WTC11 (cell line): ENCODE measurements at places on chromosomes 6 and 20.
A peak's percentile ranks its signal among the peaks of the same experiment; 100 is the strongest.

GRCh38 chr6:90369024-90369519 lies 72.4 kb upstream of the BACH2 start:
- H3K4me3 ChIP-seq = no peak overlapping the region
- no peak for DNase-seq
- no peaks in the 10 kb centered on the region for H3K27me3 ChIP-seq
- H3K36me3 ChIP-seq = no peaks in the 10 kb centered on the region

- no peak overlapping the region for H3K4me3 ChIP-seq
- H3K27ac ChIP-seq = no peak overlapping the region
- 0 out of 2 replicates have a peak, but pooled peaks cover under 1% of the 10 kb centered on the region for H3K36me3 ChIP-seq
Measured at GRCh38 chr6:167547751-167548150, 222.9 kb downstream of the TTLL2 start.

DNA sequence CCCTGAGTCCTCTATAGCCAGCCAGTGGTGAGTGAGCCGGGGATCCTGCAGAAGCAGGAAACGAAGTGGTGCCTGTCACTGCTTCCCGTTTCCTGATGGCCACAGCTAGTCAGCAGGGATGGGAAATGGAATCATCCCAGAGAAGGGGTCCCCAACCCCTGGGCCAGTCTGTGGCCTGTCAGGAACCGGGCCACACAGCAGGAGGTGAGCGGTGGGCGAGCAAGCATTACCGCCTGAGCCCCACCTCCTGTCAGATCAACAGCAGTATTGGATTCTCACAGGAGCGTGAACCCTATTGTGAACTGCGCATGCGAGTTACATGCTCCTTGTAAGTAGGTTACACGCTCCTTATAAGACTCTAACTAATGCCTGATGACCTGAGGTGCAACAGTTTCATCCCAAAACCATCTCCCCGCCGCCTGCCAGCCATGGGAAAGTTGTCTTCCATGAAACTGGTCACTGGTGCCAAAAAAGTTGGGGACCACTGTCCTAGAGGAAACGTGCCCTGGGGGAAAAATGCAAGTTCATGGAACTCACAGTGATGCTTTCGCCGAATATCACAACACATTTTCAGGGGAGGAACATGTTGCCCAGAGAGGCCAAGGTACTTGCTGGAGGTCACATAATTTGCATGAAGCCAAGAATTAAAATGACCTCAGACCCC lies 113.8 kb downstream of the JPH2 start:
- no peaks in the 10 kb centered on the region for H3K36me3 ChIP-seq
- H3K4me3 ChIP-seq = no peak overlapping the region
- H3K27ac ChIP-seq = peak overlapping the region; percentile 20; the same call in 1 of the 2 replicates
- no peaks in the 10 kb centered on the region; the same call in 1 of the 2 replicates for H3K27me3 ChIP-seq

GRCh38 chr20:62765021-62765420 lies 31.3 kb upstream of the MRGBP start:
- no peak overlapping the region for H3K27ac ChIP-seq
- H3K36me3 ChIP-seq = no peaks in the 10 kb centered on the region
- H3K4me1 ChIP-seq = peaks cover 2% of the 10 kb centered on the region; the same call in 1 of the 2 replicates
- H3K4me3 ChIP-seq = no peak overlapping the region

DNA sequence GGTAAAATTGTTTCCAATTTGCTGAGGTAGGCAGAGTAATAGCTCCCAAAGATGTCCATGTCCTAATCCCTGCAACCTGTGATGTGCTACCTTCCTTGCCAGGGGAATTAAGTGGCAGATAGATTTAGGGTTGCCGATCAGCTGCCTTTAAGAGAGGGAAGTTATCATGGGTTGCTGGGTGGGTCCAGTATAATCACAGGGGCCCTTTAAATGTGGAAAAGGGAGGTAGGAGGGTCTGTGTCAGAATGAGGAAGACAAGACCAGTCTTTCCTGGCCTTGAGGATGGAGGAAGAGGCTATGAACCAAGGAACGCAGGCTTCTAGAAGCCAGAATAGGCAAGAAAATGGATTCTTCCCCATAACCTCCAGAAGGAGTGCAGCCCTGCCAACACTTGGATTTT lies 50.7 kb downstream of the CTCFL start:
- H3K27ac ChIP-seq = no peak overlapping the region
- peaks cover 36% of the 10 kb centered on the region for H3K4me1 ChIP-seq
- H3K27me3 ChIP-seq = peaks cover 13% of the 10 kb centered on the region
- H3K36me3 ChIP-seq = no peaks in the 10 kb centered on the region
- no peak for DNase-seq

DNA sequence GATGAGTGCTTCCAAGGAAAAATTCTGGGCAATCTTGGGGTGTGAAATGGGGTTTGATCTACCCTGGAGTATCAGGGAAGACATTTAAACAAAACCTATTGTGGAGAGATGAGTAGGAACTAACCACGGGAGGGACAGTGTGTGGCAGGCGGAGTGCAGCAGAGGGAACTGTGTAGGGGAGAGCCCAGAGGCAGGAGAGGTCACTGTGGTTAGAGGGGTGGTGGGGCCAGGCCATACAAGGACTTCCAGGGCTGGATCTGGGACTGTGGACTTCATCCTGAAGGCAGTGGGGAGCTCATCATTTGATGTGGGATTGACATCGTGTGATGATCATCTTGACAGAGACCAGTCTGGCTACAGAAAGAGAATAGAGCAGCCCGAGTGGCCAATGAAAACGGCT lies 89.0 kb downstream of the TOX2 start:
- no peaks in the 10 kb centered on the region for H3K4me1 ChIP-seq
- H3K27me3 ChIP-seq = no peaks in the 10 kb centered on the region; the same call in 1 of the 2 replicates
- no peak for DNase-seq
- H3K36me3 ChIP-seq = no peaks in the 10 kb centered on the region
- no peak overlapping the region for H3K27ac ChIP-seq

DNA sequence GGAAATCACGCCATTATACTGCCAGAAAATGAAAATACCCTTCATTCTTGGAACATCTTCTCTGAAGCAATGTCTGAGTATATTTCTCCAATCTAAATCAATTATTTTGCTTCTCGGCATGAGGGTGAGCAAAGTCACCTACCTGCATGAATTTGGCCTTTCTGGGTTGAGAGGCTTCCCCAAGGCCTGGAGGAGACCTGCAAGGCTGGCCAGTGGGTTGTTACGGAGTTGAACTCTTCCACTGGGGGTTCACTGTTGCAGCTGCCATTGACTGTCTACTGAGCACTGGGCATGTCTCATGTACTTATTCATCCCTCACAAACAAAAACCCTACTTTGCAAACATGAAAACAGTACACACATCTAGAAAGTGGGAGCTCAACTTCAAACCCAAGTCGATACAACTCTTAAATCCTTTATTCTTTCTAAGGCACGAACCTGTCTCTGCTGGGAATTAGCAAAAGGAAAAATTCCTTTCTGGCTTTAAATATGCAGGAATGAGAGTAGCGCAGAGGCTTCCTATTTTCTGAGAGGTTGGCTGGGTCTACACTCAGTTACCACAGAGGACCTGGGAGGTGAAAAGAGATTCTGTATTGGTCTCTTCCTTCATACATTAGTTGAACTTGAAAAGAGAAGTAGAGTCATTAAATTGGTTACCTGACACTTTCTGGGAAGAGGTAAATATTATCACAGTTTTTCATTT lies 87.6 kb upstream of the SGK1 start:
- H3K36me3 ChIP-seq = no peaks in the 10 kb centered on the region
- H3K4me1 ChIP-seq = peaks cover 28% of the 10 kb centered on the region
- no peak for DNase-seq
- peak overlapping the region; percentile 7; the same call in 1 of the 2 replicates for H3K4me3 ChIP-seq
- no peaks in the 10 kb centered on the region for H3K27me3 ChIP-seq
- H3K27ac ChIP-seq = peak overlapping the region; percentile 95

- no peak overlapping the region for H3K27ac ChIP-seq
- DNase-seq = no peak
- no peak overlapping the region for H3K4me3 ChIP-seq
- H3K4me1 ChIP-seq = no peaks in the 10 kb centered on the region
- H3K36me3 ChIP-seq = peaks cover 68% of the 10 kb centered on the region
- H3K27me3 ChIP-seq = peaks cover 10% of the 10 kb centered on the region; the same call in 1 of the 2 replicates
Measured at GRCh38 chr20:55500130-55500529, 505.2 kb downstream of the CBLN4 start.

DNA sequence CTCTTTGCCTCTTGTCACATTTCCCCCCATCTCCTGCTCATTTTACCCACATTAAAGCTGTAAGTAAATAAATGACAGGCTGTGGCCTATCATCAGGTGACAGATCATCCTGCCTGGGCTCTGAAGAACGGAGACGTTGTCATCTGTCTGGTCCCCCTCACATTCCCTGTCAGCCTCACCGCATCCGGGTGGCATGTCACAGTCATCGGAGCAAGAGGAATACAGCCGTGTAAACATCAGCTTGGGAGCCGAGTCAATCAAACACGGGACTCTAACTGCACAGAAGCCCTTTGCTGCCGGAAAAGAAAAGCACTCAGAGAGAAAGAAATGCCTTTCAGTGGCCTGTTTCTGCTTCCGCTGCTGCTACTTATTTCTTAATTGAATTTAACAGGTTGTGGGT lies 371.9 kb upstream of the ID4 start:
- H3K27me3 ChIP-seq = no peaks in the 10 kb centered on the region
- H3K27ac ChIP-seq = no peak overlapping the region; the same call in 1 of the 2 replicates
- H3K4me3 ChIP-seq = no peak overlapping the region
- H3K4me1 ChIP-seq = no peaks in the 10 kb centered on the region

GRCh38 chr6:121260651-121261102 lies 73.6 kb downstream of the TBC1D32 start:
- no peaks in the 10 kb centered on the region for H3K4me1 ChIP-seq
- no peak overlapping the region for H3K27ac ChIP-seq
- H3K4me3 ChIP-seq = no peak overlapping the region
- no peaks in the 10 kb centered on the region for H3K27me3 ChIP-seq
- DNase-seq = no peak

- no peak overlapping the region for H3K27ac ChIP-seq
- no peaks in the 10 kb centered on the region for H3K27me3 ChIP-seq
- no peak overlapping the region for H3K4me3 ChIP-seq
- H3K4me1 ChIP-seq = no peaks in the 10 kb centered on the region
- no peak for DNase-seq
- H3K36me3 ChIP-seq = no peaks in the 10 kb centered on the region
Measured at GRCh38 chr20:54088430-54088829, 18.0 kb upstream of the BCAS1 start.

GRCh38 chr20:7695051-7695495 lies 245.2 kb downstream of the HAO1 start:
- H3K4me1 ChIP-seq = no peaks in the 10 kb centered on the region
- H3K4me3 ChIP-seq = no peak overlapping the region
- H3K27me3 ChIP-seq = no peaks in the 10 kb centered on the region
- no peak for DNase-seq
- no peak overlapping the region for H3K27ac ChIP-seq
- no peaks in the 10 kb centered on the region for H3K36me3 ChIP-seq

GRCh38 chr20:19161336-19161735 lies 51.1 kb upstream of the SLC24A3 start:
- H3K27me3 ChIP-seq = peaks cover 11% of the 10 kb centered on the region
- H3K36me3 ChIP-seq = no peaks in the 10 kb centered on the region
- H3K4me1 ChIP-seq = no peaks in the 10 kb centered on the region
- no peak for DNase-seq
- no peak overlapping the region for H3K4me3 ChIP-seq

DNA sequence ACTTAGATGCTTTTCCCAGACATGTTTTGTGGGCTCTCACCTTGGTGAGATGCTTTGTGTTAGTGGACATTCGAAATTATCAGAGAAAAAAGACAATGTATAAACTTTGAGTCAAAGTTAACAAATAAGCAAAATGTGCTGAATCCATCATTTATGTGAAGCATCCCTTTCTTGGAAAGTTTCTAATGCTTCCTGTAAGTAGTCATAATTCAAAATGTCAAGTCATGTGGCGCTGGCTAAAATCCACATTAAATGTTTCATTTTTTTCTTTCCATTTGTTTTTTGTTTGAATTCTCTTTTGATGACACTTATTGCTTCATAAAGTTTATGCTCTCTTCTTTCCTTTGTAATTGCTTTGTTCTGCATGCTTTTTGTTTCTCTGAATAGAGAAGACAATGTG lies 107.2 kb upstream of the CENPW start:
- DNase-seq = no peak
- H3K4me3 ChIP-seq = no peak overlapping the region
- H3K4me1 ChIP-seq = peaks cover 6% of the 10 kb centered on the region

GRCh38 chr6:86192123-86192522 lies 549.4 kb upstream of the SYNCRIP start:
- H3K4me3 ChIP-seq = no peak overlapping the region
- H3K4me1 ChIP-seq = peaks cover 17% of the 10 kb centered on the region
- H3K27me3 ChIP-seq = no peaks in the 10 kb centered on the region
- H3K27ac ChIP-seq = no peak overlapping the region

DNA sequence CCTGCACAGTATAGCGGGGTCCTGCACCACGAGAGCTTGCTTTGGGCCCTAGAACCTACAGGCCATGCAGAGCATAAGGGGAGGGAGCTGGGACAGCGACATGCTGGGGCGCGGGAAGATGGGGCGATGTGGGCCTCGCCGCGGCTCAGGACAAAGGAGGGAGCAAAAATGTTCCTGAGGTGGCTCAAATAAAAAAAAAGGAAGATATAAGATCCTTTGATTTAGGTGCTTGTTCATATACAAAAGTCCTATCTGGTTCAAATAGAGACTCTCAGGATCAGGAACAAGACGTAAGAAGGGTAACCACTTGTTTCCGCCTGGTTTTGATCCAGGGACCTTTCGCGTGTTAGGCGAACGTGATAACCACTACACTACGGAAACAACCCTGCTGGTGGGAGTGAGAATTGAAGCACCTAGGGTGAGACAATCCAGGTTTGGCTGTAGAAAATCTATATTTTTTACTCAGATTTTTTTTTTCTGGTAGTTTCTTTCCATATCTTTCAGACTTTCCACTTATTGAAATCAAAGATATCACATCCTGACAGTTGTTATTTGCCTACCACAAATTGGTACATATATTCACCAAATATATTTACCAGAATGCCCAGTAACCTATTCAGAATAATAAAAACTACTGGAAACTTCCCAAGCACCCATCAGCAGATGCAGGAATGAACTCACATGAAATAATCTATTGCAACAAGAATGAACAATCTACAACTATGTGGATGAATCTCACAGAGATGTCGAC lies 177.9 kb upstream of the ZNF184 start:
- H3K27me3 ChIP-seq = no peaks in the 10 kb centered on the region; the same call in 1 of the 2 replicates
- DNase-seq = peak; percentile 79
- peaks cover 2% of the 10 kb centered on the region; the same call in 1 of the 2 replicates for H3K36me3 ChIP-seq
- H3K4me1 ChIP-seq = peaks cover 7% of the 10 kb centered on the region; the same call in 1 of the 2 replicates

DNA sequence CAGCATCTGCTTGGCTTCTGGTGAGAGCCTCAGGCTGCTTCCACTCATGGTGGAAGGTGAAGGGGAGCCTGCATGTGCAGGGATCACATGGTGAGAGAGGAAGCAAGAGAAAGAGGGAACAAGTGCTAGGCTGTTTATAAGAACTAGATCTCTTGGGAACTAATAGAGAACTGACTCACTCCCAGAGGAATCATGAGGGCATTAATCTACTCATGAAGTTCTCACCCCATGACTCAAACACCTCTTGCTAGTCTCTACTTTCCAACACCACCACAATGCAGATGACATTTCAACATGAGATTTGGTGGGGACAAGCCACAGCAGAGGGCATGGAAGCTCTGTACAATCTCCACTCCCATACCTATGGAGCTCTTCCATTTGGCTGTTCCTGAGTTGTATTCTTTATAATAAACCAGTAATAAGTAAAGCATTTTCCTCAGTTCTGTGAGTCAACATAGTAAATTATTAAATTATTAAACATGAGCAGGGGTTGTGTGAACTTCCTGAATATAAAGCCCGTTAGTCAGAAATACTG lies 524.1 kb upstream of the NRSN1 start:
- H3K27me3 ChIP-seq = no peaks in the 10 kb centered on the region; the same call in 1 of the 2 replicates
- H3K36me3 ChIP-seq = peaks cover 7% of the 10 kb centered on the region
